Activated CD4-positive, alpha-beta T cell treated with anti-CD3 and anti-CD28 coated beads, Interleukin-2, amount 50 U/mL, for 1 hour (primary cell): ENCODE measurements at places on chromosomes 7 and 10.
A peak's percentile ranks its signal among the peaks of the same experiment; 100 is the strongest.

DNA sequence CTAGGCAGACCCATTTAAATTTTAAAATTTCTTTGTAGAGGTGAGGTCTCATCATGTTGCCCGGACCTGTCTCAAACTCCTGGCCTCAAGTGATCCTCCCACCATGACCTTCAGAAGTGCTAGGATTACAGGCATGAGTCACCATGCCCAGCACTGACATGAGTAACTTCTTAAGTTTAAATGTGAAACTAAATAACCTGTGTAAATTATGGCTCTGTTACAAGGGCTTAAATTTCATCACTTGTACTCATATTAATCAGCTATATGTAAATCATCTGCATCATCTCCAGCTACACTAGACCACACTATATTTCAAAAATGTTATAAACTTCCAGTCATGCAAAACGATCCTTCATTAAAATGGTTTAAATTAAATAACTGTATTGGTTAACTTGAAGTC is 56.1 kb downstream of the ATAD1 start:
- DNase-seq = no peak

DNA sequence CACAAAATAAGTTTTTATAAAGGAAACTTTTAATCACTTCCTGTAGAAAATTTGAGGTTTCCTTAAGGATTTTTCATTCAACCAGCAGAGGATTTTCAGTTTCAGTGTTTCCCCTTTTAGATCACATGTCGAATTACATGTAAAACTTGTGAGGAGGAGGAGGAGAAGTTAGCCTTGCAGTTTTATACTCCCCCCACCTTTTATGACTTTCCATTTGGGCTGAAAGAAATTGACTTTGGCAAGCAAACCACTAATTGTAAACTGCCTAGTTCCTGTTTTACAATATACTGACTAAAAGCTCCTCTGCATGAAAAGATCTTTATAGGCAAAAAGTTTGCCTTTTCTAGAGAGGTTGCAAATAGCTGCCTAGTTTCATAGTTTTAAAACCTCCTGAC is 3.0 kb downstream of the BAMBI start:
- no peak for DNase-seq

- DNase-seq = no peak
Measured at GRCh38 chr7:43513251-43513650, 69.7 kb upstream of the STK17A start.

DNA sequence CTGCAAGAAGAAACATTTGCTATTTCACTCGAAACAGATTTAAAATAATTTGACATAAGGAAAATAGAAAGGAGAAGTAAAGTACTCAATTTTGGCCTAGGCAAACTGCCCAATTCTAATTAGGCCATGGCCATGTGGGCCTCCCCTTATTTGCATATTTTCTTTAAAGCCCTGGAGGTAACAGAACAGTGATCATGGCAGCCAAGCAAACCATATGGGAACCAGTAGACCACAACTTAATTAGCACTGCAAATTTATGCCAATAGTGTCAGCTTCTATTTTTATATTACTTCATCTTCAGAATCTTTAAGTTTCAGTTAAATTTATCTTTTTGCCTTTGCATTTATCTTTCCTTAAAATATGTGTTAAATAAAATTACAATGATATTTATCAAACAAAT is 63.3 kb upstream of the THSD7A start:
- DNase-seq = no peak

DNA sequence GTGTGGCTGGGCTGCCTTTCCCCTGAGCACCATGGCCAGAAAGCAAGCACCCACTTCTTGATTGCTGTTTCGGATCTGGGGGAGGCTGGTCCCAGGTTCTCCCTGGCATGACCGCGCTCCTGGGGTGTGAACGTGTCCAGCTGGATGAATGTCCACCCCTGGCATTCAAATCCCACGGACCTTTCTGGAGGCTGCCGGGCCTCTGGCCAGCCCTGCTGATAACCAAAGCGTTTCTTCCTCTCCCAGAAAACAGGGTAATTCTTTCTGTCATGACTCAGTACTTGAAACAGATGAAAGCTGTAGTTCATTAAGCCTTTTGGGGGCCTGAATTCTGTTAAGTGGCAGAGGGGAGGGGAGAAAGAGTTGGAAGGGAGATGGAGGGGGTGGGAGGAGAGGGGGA is 73.1 kb upstream of the SAMD8 start:
- no peak for DNase-seq

DNA sequence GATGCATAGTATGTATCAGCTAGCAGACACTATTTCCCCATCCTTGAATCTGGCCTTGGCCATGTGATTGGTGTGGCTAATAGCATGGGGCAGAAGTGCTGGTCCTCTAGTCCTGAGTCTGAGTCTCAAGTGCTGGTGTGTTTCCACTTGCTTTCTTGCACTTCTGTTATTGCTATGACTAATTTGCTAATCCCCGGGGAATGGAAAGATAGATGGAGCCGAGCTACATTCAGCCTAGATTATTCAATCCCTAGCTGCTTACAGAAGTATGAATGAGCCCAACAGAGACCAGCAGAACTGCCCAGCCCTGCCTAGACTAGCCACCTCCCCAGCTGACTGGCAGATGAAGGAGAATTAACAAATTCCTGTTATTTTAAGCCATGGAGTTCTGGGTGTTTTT is 53.2 kb upstream of the SYPL1 start:
- no peak for DNase-seq

DNA sequence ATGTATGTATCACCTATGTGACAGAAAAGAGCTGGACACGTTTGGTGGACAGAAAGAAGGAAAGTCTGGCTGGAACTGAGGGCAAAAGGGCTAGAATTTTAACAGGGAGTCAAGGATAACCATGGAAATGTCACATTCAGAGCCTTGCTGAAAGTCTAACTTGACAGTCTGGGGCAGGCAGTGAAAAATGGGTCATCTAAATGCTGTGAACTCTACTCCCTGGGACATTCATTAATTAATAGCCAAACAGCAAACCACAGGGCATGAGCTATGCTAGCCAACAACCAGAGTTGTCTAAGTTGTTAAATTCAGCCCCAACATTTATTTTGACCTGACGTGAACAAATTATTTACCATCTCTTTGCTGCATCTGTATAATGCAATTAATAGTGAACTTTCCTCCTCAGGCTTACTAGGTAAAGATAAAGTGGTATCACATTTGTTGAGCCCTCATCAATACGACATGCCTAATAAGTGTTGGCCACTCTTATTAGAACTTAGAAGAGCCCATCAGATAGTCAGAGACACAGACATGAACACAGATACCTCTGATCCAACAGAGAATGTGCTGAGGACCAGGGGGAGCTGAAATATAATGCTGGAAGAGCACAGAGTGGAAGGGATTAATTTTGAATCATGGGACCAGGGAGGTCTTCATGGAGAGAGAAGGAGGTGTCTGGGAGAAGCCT is 109.9 kb downstream of the SORCS1 start:
- DNase-seq = no peak

- DNase-seq = no peak
Measured at GRCh38 chr10:82335831-82336230, 460.8 kb downstream of the NRG3 start.

DNA sequence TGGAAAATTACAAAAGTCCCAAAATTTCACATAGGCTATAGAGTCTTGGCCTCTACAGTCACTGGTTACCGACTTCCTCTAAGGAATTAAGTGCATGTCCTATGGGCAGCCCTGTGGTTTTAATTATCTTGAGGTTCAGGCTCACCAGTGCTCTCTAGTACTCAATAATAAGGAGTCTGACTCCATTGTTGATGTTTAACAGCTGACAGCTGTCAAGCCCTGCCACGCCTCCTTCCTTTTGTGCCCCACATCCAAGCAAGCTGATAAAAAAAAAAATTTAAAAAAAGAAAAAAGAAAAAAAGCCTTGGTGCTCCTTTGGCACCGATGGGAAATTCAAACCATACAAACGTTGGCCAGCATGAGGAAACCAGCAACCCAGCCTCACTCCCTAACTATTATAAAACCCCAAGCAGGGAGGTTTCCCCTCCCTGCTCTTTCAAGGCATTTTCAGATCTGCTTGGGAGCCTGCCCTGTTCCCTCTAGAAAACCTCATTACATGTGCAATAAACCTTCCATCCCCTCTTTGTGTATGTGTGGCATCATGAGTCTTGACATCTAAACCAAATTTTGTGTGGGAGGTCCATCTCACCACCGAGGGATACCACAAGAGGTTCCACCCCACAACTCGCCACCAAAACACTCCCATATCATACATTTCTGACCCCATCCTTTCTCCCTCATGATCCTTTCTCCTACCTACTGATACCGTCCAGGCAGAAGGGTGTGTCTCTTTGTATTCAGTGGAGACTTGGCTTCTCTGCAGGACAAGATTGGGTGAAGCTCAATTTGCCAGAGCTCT is 70.9 kb upstream of the CCDC71L start:
- DNase-seq = no peak

DNA sequence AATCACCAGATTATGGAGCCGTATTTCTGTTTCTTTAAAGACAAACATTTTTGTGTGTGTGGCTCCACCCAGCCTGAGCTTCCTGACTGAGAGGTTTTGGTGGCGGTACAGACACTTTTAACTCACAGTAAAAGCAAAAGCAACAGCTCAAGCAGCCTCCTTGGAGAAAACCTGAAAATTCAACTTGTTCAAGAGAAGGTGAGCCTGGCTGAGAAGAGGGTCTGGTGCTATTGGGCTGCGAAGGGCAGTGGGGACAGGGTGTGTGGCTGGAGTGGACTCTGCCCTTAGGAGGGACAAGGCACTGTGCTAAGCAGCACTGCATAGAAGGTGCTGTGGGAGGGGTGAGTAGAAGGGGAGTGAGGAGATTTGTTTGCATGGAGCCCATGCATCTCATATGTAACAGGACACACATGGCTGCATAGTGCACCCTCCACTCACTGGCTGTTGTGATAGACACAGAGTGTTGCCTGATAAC is at the start of gene GIMAP7:
Gene GIMAP7 (plus strand): TSS at position 125 of the 475 bp plus-strand sequence. CDS start 5,103 bp downstream, outside the sequence.
- DNase-seq = peak; percentile 60

- no peak for DNase-seq
Measured at GRCh38 chr7:116521046-116521664, 3.7 kb upstream of the CAV1 start.

- DNase-seq = no peak
Measured at GRCh38 chr7:5594616-5595544, 171.2 kb upstream of the TNRC18 start.

GRCh38 chr10:77592510-77592909 is 45.1 kb downstream of the KCNMA1 start:
- DNase-seq = no peak

DNA sequence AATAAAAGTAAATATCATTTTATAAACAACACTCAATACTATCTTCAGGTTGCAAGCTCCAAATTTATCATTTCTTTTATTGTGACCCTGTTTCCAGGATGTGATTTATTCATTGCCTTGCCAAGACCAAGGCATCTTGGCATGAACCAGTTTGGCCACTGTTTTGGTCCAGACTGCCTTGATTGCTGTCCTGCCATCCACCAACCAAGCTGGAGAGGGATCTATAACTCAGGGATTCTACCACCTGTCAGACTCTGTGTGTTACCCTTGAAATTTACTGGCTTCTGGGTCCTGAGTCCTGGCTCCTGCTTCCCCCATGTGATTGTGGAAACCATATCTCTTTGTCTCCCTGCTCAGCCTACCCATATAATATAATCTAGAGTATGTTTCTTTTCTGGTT is 343.0 kb downstream of the GPAM start:
- DNase-seq = no peak

- DNase-seq = no peak
Measured at GRCh38 chr10:97065128-97065527, 120.6 kb downstream of the SLIT1 start.

GRCh38 chr10:21336476-21337170 is 188.9 kb downstream of the SKIDA1 start:
- no peak for DNase-seq

GRCh38 chr7:120813546-120814252 is 44.2 kb downstream of the TSPAN12 start:
- DNase-seq = no peak

GRCh38 chr7:69363136-69363535 is 235.1 kb upstream of the AUTS2 start:
- DNase-seq = no peak

DNA sequence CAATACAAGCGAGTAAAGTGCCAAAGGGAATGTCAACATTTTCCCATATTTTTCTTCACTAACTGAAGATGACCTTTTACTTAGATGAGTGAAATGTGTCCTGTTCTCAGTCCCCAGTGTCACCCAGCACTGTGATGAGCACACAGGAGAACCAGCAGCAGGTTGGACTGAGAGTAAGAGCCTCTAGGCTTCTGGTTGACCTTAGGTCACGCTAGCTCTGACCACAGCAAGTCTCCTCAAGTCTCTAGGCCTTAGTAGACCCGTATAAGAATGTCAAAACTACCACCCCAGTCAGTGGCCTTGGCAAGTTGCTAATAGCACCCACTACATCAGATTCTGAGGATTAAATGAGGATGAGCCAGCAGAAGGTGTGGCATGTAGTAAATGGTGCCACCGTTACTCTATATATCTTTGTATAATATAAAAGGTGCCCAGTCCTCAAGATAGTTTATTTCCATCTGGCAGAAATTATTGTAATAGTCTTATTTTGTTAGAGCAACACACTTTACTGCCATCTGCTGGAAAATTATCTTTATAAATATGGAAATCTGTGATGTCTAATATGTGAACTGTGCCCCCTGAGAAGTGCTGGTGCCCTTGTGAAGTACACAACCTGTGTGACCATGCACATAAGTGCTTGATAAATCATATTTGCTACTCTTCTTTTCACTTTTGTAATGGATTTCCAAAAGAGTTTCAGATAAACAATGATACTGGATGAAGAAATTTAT is 75.7 kb downstream of the SPAG6 start:
- DNase-seq = no peak

- no peak for DNase-seq
Measured at GRCh38 chr10:86306628-86307278, 59.8 kb downstream of the GRID1 start.

- peak; percentile 82 for DNase-seq
Measured at GRCh38 chr7:4791738-4792536, 16.5 kb downstream of the AP5Z1 start.

DNA sequence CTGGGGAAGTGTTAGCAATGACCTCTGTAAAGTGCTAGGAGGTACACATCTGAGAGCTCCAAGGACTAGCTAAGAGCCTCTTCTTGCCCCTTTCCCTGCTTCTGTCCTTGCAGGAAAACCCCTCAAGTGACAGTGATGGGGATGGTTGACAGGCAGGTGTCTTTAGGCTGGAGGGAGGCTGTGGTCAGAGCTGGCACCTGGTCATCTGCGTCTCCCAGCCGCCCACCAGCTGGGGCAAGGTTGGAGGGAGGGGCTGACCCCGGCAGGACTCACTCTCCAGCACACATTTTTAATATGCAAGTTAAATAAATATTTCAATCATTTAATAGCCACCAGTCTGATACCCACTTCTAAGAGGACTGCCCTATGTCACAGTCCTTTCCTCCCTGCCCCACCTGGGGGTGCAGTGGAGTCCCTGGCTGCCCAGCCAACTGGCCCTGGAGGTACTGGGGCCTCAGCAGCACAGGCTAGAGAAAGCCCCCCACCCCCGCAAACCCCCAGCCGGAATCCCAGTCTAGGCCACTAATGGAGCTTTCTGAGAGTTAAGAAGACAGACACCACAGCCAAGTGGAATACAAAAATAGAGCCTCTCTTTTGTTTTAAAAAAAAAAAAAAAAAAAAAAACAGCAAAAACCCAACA is 6.3 kb downstream of the FGF8 start:
- no peak for DNase-seq
